Stimulated activated CD8-positive, alpha-beta memory T cell treated with anti-CD3 and anti-CD28 coated beads, Interleukin-12 subunit alpha, Interleukin-12 subunit beta, amount 100 ng/mL, for 4 hours (primary cell): ENCODE measurements at places on chromosomes 2 and 18.

- DNase-seq = no peak
These were observed 1.2 kb downstream of the GALNT5 start for GRCh38 chr2:157258520-157259326.

DNA sequence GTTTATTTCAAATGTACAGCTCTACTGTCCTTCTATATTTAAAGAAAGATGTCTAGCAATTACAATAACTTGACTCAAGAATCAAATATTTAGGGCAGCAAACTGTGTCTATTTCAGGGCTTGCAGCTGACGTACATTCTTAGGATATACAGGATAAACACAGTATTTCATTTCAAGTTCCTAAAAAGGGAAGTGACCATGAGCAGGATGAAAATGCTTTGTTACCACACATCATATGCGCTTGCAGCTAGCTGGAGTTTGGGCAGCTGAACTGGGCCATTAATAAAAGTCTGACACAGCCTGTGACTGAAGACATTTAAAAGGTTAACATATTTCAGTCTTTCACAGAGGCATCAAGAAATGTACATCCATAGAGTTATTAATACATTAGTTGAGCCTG, 264.6 kb upstream of the TRIB2 start:
- no peak for DNase-seq

- no peak for DNase-seq
These were observed 83.1 kb upstream of the ACVR1 start for GRCh38 chr2:157959249-157959648.

DNA sequence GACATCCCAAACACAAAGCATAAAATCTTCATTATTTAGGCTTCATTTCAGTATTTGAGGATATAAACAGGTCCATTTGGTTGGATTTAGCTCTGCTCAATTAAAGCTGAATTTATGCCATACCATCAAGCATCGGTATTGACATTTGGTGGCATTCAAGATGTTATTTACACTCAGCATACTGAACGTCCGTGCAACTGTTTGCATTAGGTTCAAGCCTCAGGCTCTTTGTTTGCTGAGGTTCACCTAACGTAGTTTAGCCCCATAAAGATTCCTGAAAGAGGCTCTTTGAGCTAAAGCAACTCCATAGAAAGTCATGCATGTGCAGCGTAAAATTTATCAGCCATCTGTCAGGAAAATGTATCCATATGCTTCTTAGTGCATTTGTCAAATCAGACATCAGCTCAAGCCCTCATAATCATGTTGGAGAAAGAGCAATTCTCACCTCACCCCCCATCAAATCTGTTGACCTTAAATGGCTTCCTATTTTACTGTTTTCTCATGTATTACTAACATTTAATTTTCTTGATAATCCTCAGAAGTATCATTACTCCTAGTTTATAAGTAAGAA, 366.9 kb downstream of the EPHA4 start:
- no peak for DNase-seq

- DNase-seq = no peak
These were observed 25.2 kb downstream of the MOCOS start for GRCh38 chr18:36212301-36213171.

DNA sequence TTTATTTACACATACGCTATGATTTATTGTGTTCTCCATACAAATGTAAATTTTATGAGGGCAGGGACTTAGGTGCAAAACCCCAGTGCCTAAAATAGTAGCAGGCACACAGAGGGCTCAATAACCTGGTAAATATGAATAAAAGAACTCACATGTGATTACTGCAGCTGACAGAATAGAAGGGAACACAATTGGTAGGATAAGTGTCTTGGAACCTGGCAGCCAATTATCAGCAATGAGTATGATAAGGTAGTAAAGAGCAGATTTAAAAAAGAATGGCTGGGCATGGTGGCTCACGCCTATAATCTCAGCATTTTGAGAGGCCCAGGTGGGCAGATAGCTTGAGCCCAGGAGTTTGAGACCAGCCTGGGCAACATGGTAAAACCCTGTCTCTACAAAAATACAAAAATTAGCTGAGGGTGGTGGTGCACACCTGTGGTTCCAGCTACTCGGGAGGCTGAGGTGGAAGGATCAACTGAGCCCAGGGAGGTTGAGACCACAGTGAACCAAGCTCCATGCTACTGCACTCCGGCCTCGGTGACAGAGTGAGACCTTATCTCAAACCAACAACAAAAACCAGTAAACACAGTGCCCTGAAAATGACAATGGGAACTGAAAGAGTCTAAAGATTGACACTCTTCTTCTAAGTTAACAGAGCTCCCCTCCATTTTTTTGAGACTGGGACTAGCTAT, 9.9 kb downstream of the SNRPG start:
- no peak for DNase-seq

GRCh38 chr18:79681484-79682387, 2.1 kb downstream of the CTDP1 start:
- DNase-seq = peak; percentile 28

- DNase-seq = no peak
These were observed 262.7 kb downstream of the HAUS1 start for GRCh38 chr18:46366751-46367376.

DNA sequence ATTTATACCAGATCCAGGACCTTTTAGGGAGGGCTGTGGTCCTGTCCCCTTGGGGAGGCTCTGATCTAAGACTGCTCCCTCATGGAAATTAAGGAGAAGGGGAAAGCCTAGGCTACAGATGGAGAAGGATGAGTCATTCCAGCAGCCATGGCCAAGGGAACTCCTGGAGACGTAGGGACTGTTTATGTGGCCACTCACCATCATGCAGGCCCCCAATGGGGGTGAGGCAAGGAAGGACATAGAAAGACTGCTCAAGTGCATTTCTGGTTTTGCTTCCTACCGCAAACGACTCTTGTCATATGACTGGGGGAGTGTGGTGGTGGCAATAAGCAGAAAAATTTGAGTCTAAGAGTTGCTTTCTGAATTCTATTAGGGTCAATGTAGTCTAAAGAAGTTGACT, 54.0 kb upstream of the CYP1B1 start:
- no peak for DNase-seq

DNA sequence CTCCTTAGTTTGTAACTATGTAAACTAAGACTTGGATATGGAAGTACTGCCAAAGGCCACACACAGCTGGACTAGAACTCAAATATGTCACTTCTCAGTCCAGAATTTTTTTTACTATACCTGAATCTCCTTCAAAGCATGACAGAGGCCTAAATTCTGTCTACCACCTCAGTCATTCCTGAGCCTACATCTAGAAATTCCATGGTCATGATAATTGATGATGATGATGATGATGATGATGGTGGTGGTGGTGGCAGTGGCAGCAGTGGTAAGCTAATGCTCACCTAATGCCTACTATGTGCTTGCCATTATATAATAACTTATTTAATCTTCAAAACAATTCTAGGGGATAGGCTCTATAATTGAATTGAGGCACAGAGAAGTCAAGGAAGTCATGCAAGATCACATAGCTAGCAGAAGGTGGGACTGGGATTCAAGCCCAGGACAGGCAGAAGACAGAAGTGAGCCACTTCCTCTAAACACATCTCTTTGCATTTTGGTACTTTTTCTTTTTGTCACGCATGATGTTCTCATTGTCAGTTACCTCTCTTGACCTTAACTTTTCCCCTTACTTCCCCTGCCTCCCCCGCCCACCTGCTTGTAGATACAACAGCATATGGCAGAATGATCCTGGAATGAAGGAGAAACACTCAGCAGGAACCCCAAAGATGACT, 539.3 kb downstream of the TNS1 start:
- DNase-seq = no peak

DNA sequence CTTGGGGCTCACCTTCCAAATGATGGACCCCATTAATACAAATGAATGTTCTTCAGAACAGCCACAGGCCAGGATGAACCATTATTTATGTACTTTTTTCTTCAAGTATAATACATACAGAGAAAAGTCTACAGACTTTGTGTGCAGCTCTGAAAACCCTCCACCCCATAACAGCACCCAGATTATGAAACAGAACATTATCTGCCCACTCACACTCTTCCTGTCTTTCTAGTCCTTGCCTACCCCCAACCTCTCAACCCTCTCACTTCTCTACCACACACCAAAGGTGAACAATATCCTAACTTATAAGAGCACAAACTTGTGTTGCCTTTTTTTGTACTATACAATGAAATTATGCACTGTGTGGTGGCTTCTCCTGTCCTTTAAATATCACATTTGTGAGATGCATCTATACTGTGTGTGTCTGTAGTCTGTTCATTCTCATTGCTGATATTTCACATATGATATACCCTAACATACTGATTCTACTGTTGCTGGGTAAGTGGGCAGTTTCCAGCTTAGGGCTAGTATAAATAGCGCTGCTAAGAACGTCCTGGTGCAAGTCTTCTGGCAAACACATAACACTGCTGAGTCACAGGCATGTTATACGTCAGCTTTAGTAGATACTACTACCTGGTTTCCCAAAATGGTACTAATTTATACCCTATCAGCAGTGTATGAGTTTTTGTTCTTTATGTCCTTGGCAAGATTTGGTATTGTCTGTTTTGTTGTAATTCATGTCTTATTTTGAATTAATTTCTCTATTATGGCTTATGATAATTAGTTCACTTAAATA, 1.0 kb upstream of the NPHP1 start:
- DNase-seq = no peak

GRCh38 chr2:237558961-237559641, 7.3 kb upstream of the PRLH start:
- DNase-seq = no peak

- DNase-seq = no peak
These were observed 1070.9 kb upstream of the FANCL start for GRCh38 chr2:59312029-59312428.

GRCh38 chr2:222052934-222053367, 245.8 kb downstream of the PAX3 start:
- no peak for DNase-seq

DNA sequence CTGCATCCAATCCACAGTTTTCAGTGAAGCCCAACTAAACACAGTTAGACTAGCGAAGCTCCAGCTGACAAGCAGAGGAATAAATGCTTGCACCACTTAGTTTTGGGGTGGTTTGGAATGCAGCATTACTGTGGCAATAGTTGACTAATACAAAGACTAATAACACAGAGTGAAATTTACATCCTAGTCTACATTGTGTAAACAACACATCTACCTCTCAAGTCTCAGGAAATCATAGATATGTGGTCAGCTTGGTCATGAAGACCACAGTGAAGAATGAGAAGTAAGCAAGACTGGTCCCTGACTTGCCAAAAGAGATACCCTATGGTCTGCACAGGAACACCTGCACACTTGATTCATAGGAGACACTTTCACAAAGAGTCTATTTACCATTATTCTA, 155.1 kb upstream of the TANK start:
- no peak for DNase-seq

DNA sequence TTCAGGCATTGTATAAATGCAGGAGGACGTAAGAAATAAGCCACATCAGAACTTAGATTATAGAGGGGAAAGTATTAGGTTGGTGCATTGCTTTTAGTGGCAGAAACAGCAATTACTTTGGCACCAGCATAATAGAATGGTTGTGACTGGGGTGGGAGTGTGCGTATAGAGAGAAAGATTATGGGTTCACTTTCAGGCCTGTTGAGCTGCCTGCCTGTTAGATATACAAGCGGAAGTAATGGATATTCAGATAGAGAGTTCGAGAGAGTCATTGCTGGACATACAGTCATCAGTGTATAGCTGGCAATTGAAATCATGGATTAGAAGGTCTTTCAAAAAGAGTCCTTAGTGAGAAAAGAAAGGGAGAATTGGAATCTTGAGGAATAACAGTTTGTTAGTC, 139.2 kb upstream of the MYO3B start:
- no peak for DNase-seq

DNA sequence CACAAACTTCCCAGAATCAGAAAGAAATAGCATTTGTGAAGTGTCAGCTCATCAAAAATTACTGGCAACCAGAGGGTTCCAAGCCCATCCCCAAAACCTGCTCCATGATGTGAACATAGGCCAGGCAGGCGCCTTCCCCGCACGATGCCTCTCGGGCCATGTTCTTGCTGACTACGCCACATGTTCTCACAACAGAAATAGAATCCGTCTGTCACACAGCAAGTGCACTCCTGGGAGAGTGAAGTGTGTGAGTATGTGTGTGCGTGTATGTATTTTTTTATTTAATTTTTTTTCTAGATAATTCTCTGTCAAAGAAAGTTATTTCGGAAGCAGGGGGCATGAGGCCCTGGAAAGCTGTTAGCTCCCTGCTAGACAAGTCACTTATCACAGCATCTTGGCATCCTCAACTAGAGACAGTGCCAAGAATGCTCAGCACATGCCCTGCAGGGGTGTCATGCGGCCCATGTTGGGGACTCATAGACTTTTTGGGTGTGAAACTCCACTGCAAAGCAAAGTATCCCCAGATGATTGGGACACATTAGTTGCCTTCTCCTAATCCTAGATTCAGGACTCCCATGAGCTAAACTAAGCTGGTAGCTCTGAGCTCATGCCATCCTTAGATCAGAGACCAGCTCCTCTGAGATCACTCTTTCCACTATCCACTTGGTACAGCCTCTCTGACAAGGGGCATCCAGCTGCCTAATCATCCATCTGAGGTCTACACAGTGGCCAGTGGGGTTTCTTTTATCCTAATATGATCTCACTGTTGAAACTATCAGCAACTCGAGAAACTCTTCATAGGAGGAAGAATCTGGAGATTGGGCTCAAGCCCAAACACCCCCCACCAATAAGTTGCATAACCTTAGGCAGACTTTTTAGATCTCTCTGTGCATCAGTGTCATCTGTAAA, 53.2 kb upstream of the CYRIA start:
- no peak for DNase-seq

- no peak for DNase-seq
These were observed 5.5 kb downstream of the PDE11A start for GRCh38 chr2:178066890-178067669.

DNA sequence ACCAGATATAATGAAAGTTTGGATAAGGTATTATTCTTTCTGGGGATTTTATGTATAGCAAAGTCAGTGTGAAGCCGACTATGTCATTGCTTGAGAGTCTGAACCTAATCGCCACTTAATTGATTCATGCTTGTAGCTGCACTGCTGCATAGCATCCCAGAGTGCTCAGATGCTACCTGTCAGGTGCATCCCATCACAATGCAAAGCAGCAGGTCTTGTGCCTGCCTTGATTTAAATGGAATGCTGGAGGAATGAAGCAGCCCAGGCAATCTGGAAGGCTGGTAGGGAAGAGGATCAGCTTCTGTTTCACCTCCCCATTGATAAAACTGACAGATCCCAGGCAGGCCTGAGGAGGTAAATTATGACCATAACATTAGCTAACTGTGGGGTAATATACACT, 40.4 kb upstream of the ATIC start:
- DNase-seq = no peak

DNA sequence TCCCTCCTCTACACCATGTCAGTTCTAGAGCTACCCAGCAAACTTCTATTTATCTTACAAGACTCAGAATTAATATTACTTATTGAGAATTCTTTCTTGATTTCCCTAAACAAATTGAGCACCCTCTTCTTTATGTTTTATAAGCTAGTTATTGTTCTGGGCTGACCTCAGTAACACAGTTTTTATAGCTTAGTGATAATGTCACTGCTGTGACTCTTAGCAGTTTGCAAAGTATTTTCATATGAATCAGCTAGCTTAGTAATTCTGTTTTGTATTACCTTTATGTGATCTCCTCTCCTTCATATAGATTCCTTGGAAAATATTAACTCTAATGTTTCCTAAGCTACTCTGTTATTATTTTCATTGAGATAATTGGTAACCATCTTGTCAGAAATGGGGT, 114.9 kb downstream of the PMS1 start:
- no peak for DNase-seq
